ENCODE measurements at places on chromosomes 7 and 10. TPM values are rescaled to one million over a fixed set of nuclear protein-coding genes. Genes with fewer than 3 reads are reported as not detected.

TAS2R4 gene
- 0.12 TPM for total RNA-seq

TMEM229A gene
- total RNA-seq: not detected

PRLHR gene
- not detected for total RNA-seq

FAM237B gene
- not detected for total RNA-seq

C10orf67 gene
- not detected for total RNA-seq

METTL2B gene
- 29.2 TPM for total RNA-seq

Measured in RPMI7951 (cell line).